ENCODE measurements at places on chromosomes 4 and X.

- peak; percentile 45 for DNase-seq
These were observed 1.4 kb upstream of the PHF8 start for GRCh38 chrX:54045563-54046228.

- no peak for DNase-seq
These were observed 64.2 kb upstream of the RPL34 start for GRCh38 chr4:108556166-108556565.

- no peak for DNase-seq
These were observed 1.1 kb downstream of the AFF2 start for GRCh38 chrX:148501386-148502066.

DNA sequence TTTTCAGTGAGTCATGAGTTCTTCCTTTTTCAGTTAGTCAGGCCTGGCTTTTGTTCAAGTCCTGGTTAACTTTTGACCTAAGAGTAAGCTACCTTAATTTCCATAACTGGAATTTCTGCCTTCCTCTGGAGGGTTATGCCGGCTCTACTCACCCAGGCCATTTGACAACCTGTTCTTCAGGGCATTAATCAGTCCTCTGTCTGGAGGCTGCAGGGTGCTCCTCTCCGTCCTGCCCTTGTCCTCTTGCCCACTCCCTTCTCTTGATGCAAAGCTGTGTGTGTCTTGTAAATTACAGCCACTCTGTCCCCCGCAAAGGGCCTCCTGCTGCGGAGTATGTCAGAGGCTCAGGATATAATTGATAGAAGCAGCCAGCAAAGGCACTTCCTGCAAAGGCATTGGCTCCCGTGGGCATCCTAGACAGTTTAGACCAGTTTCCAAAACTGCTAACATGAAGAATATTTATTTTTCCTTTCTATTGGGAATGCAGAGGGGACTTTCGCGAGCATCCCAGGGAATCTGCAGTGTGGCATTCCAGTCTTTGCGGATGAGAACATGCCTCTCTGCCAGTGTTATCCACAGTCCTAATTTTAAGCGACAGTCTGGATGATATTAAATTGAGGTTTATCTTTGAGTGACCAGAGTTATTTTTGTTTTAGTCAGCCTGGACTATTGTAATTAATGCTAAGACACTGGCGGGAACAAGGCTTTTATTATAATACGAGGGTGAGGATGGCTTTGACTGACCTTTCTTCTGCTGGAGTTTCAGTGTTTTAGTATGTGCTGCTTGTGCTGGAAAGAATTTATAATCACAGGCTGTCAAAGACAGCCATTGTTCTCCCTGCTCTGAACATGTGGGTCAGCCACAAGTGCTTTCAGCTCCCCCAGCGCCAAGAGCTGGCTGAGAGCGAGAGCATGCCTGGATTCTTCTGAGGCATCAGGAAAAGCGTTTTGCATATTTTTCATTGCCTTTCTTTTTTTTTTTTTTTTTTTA lies 74.2 kb downstream of the LIMCH1 start:
- DNase-seq = no peak
